ENCODE measurements at places on chromosomes 5 and 9.
A peak's percentile ranks its signal among the peaks of the same experiment; 100 is the strongest.

GRCh38 chr9:74630228-74630627 is 133.1 kb downstream of the RORB start:
- no peak for DNase-seq

GRCh38 chr5:157505496-157505895 is 45.5 kb downstream of the NIPAL4 start:
- no peak for DNase-seq

DNA sequence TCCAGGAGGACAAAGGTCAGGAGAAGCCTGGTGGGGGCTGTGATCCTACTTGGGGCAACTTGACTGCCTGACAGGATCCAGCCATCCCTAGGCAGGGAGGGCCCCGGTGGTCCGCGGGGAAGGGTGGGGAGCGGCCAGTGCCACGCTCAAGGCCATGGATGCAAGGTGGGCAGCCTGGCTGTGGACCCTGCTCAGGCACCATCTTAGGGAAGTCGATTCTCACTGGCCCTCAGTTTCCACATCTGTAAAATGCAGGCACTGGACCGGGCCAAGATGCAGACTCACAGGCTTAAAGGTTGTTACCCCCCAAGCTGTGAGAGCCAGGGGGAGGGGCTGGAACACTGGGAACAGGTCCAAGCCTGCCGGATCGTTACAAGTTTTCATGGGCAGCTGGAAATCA is 8.7 kb upstream of the DOLPP1 start:
- no peak for DNase-seq

GRCh38 chr9:81635521-81636254 is 53.7 kb downstream of the TLE1 start:
- DNase-seq, result no peak

- no peak for DNase-seq
These were observed 84.9 kb upstream of the MYO10 start for GRCh38 chr5:17020678-17021601.

DNA sequence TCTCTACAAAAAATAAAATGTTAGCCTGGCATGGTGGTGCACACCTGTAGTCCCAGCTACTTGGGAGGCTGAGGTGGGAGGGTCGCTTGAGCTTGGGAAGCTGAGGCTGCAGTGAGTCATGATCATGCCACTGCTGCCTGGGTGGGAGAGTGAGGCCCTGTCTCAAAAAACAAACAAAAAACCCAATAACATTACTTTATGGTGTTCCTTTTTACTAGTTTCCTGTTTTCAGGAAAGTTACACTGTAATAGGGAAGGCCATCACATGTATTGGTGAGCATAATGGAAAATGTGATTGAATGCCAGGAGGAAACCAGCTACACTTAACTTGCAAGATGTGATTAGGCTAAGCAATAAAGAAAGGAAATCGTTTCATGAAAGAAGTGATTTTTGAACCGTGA is 42.7 kb downstream of the SV2C start:
- DNase-seq, result no peak

- no peak for DNase-seq
These were observed 22.3 kb downstream of the ANKRD31 start for GRCh38 chr5:75214409-75214808.

DNA sequence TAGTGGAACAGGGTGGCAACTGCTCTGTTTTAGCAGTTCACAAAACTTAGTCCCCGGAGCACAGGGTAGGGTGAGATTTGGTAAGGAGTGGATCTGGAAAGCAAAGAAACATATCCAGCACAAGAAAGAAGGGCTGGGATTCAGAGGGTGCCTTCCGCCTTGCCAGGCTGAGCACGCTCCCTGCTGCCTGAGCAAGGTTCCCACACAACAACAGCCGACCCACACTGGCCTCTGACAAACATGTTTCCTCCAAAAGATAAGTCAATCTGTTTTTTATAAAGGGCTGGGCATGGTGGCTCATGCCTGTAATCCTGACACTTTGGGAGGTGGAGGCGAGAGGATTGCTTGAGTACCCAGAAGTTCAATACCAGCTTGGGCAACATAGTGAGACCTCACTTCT is 45.8 kb downstream of the RAB3C start:
- no peak for DNase-seq

GRCh38 chr9:108751369-108751768 is 104.4 kb downstream of the ACTL7B start:
- DNase-seq, result no peak

DNA sequence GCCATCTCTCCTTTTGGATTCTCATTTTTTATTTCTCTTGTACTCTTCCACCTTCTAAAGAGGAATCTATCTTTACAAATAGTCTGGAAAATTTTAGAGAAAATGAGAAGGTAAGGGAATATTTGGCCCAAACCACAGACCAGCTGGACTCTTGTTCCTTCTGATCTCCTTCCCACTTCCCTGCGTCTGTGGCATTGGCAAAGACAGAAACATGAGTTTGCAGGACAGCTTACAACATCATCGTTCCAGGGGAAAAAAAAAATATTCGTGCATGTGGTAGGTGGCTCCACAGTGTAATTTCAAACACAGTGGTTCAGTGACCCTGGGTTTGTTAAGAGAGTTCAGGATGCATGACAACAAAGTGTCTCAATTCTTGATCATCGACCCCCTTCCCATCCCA is 755.0 kb downstream of the DNAH5 start:
- DNase-seq, result no peak

DNA sequence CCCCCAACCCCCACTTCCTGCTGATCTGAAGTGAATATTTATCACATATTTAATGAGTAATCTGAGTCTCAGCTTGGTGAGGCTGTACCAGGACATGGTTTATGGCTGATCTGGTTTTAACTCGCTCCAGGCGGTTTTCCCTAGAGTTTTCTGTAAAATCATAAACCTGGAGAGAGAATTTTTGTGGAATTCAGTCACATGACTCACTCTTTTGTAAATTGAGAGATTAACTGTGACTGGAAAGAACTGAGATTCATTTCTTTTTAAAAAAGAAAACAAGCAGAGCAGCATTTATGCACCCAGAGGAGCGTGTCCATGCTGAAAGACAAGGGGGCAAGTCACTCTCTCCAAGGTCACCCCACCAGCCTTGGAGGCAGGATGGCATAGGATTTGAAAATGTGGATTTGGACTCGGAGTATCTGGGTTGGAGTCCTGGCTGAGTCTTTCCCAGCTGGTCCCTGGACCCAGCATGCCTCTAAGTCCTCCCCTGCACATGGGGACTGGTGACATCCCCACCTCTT is 81.8 kb downstream of the ZNF618 start:
- no peak for DNase-seq

DNA sequence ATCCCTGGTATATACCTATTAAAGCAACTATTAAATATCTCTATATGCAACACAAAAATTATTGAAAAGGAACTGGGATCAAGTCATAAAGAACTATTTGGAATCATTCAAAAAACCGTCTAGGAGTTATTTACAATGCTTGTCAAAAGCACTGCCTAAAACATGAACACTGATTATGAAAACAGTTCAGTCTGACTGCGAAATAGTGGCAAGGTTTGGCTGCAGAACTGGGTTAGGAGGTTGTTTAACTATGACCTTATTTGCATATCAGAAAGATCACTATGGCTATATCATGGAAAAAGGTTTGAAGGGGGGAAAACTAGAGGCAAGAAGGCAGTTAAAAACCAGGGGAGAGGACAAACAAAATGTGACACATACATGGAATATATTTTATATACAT is 12.0 kb downstream of the FBXW2 start:
- DNase-seq, result no peak

GRCh38 chr5:97888439-97888838 is 705.4 kb upstream of the RIOK2 start:
- DNase-seq, result no peak

- no peak for DNase-seq
These were observed 26.3 kb downstream of the LIFR start for GRCh38 chr5:38529955-38530646.

DNA sequence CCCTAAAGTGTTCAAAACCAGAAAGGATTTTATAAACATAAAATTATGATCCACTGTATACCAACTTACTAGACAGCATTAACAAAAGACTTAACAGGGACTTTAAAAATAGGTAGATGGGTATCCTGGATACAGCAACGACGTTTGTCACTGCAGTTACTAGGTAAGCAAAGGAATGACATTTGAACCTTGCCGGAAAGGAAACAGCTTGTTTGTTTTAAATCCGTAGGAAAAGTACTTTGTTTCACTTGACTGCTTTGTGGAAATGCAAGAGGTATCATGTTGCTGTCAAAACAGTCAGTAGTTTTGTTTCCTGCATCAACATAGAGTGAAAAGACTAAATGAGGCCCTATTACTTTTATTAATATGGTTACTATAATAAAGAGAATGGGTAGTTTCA is 122.9 kb downstream of the CDC42SE2 start:
- DNase-seq, result peak; percentile 69

GRCh38 chr9:116943970-116944369 is 256.9 kb downstream of the TRIM32 start:
- DNase-seq, result no peak

DNA sequence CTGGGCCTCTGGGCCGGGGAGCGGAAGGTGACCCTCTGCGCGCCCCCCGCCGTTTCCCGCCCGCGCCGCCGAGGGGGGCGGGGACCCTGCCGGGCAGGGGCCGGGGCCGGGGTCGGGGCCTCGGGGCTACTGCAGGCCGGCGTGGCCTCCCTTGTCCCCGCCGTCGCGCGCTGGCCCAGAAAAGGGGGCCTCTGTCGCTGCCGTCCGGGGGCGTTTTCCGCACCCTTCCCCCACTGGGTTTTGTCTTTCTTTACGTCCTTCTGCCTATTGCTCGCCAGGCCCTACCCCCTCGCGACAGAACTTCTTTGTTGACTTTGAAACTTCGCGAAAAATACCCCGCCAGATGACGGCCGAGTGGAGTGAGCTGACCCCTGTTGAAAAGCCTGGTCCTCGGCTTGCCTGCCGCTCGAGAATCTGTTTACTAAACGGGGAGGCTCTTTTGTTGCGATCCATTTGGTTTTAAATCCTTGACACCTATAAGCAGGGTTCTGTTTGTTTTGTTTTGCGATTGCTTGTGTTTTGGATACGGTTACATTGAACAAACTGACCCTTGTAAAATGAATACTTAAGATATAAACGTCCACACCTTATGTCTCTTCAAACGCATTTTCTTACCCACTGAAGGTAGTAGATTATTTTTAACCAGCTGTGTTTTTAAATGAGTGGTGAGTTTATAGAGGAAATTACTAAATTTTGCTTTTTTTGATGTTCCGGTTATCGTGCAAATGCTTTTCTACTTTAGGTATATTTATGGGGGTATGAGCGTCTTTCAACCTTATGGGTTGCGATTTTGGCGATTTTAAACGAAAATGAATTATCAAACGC is 765 bp downstream of the MARCHF6 start:
- no peak for DNase-seq

DNA sequence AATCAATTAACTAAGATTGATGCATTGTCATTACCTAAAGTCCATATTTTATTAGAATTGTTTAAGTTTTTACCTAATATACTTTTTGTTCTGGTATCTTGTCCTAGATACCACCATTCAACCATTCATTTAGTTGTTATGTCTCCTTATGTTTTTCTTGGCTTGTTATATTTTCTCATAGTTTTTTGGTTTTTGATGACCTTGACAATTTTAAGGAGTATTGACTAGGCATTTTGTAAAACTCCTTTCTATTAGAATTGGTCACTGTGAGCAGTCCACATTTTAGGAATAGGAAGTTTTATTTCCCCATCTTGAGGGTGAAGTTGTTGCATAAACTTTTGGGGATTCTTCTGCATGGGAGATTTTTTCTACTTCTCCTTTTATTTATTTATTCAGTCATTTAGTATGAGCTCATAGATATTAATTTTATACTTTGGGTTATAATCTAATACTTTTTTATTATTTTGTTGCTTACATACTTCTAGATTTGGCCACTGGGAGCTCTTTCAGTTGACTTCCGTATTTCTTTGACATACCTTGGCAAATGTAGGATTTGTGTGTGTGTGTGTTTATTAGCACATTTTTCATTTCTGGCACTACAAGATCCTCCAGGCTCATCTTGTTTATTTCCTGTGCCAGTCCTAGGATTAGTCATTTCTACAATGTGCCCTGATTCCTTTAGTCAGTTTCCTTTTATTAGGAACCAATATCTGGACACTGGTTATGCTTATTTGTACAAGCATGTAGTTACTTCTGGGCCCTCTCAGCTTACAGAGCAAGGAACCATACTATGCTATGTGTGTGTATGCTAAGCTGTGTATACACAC is 134.9 kb upstream of the CDKN2B start:
- no peak for DNase-seq

DNA sequence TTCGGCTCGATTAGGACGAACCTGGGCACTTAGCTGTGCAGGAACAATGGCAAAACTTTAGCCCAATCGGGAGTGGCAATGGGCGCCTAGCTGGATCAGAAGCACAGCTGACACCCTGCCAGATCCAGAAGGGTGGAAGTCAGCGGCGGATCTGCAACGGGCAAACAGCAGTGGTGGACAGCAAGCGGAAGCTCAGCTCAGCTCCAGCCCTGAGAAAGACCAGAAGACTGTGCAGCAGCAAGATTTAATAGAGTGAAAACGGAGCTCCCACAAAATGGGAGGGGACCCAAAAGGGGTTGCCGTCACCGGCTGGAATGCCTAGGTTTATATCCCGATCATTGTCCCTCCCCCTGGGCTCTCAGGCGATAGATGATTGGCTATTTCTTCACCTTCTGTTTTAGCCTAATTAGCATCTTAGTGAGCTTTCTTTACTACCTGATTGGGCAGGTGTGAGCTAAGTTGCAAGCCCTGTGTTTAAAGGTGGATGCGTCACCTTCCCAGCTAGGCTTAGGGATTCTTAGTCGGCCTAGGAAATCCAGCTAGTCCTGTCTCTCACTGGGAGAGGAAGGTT is 1237.9 kb downstream of the CDH12 start:
- no peak for DNase-seq

GRCh38 chr5:9015260-9015936 is 530.5 kb downstream of the SEMA5A start:
- DNase-seq, result no peak

DNA sequence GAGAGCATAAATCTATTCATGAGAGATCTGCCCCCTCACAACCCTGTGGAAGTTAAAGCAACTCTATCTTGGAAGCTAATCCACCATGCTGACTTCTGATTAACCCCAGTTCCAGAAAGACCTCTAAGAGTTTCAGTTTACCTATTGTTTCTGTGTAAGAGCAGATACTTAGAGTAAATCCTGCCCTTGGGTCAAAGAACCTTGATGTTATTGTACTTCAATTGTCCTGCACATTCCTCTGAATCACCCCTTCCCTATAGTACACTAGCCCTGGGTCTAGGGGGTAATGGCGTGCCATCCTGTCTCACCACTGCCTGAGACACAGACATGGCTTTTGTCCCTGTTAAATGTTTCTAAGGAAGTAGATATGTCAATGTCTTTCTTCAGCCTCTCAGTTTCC is 138.6 kb downstream of the CAAP1 start:
- DNase-seq, result no peak

- DNase-seq, result no peak
These were observed 14.1 kb downstream of the S1PR3 start for GRCh38 chr9:89005323-89005722.

- DNase-seq, result no peak
These were observed 203.0 kb downstream of the TTLL11 start for GRCh38 chr9:121889990-121890563.

Data from left renal cortex interstitium (tissue), 4 donors.